ENCODE measurements at places on chromosomes 1 and 21.

- no peak for DNase-seq
Observed at GRCh38 chr1:226882187-226882586, 11.8 kb downstream of the PSEN2 start.

- no peak for DNase-seq
Observed at GRCh38 chr1:65055747-65056146, 89.4 kb upstream of the JAK1 start.

DNA sequence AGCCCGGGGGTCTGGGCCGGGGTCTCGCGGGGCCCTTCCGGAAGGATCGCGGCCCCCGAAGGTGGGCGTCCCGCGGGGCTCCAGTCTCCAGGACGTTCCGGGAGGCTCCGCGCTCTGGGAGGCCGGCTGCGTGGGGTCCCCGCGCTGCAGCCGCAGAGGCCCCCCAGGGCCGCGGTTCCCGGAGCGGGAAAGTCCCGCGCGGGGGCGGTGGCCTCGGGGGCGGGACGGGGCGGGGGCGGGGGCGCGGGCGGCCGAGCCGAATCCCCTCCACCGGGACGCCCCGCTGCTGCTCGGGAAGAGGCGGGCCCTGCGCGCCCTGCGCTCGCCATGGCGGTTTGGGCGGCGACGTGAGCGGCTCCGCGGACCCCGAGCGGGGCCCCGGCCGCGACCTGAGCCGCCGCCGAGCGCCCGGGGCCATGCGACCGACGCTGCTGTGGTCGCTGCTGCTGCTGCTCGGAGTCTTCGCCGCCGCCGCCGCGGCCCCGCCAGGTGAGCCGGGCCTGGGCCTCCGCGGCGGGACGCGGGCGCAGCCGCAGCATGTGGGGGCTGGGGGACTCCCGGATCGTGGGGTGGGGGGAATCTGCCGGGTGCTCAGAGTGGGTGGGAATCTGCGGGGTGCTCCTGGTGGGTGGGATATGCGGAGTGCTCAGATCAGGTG is at the start of gene IFNGR2:
TSS of gene IFNGR2 (plus strand) at position 286 of the 658 bp plus-strand sequence. CDS start at position 417, 131 bp downstream.
- DNase-seq, result no peak

GRCh38 chr1:192654591-192655251 is 18.8 kb downstream of the RGS13 start:
- no peak for DNase-seq

DNA sequence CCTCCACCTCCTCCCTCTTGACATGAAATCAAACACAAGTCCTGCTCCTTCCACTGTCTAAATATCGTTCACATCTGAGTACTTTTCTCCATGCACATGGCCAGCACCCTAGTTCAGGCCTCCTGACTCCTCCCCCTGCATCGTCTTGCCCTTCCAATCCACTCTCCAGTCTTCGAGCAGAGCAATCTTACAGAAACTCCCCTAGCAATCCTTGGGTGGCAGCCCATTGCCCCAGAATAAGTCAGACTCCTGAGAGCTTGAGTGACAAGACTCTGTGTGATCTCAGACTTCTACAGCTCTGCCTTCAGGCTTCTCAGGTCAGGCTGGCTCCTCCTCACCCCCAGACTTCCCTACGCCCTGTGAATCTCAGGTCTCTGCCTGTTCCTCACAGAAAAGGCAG is 5.5 kb downstream of the SH2D2A start:
- no peak for DNase-seq

- DNase-seq, result no peak
Observed at GRCh38 chr1:25779894-25780293, 20.1 kb upstream of the SELENON start.

- no peak for DNase-seq
Observed at GRCh38 chr1:235030919-235031596, 97.6 kb downstream of the TOMM20 start.

DNA sequence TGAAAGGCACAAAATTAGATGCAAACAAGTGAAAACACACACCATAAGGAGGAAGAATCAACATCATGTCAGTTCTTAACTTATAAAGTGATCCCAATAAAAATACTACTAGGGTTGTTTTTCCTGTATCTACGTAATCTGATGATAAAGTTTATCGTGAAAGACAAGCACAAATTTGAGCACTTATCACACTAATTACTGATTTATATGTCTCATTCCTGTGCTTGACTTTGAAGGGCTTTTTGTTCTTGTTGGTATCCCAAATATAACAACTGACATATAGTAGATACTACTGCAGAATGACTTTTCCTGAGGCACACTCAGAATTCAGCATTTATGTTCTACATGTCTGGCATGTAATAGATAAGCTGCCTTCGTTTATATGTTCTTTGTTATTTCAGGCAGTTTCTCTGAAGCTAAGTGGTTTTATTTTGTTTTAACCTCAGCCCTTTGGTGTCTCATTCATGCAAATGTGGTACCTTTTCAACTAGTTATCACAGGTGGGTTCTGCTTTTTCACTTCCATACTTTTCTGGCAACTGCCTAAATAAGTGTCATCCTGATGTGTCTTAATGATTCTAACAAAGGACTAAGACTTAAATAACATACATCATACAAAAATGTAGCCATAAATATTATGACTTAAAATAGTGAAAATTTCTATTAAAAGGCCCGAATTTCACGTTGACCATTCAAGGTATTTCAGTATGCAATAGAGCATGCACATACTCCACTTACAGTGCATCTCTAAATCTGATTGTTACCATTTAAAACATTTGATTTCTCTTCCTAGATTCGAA is 73.2 kb downstream of the LRRC8C start:
- DNase-seq, result no peak

- no peak for DNase-seq
Observed at GRCh38 chr1:203129501-203130231, 2.1 kb downstream of the ADORA1 start.

- no peak for DNase-seq
Observed at GRCh38 chr21:38809198-38809878, 3.6 kb downstream of the ETS2 start.

DNA sequence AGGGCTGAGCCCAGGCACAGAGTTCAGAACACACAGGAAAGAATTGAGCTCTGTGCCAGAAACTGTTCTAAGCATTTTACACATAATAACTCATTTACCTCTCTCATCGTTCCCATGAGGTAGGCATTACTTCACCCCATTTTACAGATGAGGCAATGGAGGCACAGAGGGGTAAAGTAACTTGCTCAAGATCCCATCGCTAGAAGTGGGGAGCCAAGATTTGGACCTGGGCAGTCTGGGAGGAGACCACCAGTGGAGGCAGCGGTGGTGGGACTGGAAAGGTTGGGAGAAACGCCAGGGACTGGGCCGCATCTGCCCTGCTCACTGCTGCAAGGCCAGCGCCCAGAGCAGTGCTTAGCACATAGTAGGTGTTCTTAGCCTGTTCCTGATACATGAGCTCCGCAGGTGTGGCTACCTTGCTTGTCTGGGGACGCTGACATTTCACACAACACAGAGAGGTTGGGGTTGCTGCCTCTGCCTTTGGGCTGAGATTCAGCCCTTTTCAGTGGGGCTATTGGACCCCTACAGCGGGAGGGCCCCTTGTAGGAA is 27.8 kb upstream of the EPS8L3 start:
- DNase-seq, result no peak

DNA sequence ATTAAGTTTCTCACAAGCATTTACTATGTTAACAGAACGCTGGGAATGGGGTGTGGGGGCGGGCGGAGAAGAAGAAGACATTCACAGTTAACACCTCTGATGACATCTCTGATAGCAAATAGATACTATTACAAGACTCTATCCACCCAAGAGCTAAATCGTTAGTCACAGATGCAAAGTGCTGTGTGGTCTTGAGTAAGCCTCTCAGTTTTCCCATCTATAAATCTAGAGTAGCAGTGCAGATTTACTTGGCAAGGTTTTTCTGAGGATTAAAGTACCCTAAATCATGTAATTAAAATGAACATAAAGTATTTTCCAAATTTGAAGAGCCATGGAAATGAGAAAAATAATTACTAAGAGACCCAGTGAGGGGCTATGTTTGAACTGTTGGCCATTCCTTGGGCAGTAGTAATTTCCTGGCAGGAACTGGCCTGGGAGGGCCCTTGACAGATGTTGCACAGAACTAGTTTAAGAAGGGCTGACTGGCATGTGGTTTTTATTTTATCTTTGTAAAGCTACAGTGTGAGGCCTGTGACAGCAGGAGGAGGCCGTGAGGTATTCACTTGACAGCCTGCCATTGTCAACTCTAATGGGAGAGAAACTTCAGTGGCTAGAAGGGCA is 58.7 kb upstream of the APOBEC4 start:
- no peak for DNase-seq

- no peak for DNase-seq
Observed at GRCh38 chr1:3912809-3913685, 13.0 kb upstream of the C1orf174 start.

GRCh38 chr1:18793164-18793563 is 66.3 kb downstream of the TAS1R2 start:
- no peak for DNase-seq

DNA sequence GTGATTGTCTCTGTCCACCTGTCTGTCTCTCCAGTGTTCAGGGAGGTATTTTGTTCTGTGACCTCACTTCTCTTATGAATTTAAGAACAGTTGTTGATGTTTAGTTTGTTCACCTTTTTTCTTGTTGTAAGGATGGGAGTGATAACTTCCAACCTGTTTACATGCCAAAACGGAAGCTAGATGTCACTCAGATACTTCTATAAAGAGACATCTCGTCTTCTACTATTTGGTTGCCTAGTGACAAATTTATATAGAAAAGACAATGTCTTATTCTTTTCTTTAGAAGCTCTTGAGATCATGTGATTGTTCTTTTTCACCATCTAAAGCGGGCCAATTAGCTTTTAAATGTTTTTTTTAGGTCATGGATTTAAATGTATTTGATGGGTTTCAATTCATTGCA is 33.8 kb downstream of the PRSS38 start:
- no peak for DNase-seq

DNA sequence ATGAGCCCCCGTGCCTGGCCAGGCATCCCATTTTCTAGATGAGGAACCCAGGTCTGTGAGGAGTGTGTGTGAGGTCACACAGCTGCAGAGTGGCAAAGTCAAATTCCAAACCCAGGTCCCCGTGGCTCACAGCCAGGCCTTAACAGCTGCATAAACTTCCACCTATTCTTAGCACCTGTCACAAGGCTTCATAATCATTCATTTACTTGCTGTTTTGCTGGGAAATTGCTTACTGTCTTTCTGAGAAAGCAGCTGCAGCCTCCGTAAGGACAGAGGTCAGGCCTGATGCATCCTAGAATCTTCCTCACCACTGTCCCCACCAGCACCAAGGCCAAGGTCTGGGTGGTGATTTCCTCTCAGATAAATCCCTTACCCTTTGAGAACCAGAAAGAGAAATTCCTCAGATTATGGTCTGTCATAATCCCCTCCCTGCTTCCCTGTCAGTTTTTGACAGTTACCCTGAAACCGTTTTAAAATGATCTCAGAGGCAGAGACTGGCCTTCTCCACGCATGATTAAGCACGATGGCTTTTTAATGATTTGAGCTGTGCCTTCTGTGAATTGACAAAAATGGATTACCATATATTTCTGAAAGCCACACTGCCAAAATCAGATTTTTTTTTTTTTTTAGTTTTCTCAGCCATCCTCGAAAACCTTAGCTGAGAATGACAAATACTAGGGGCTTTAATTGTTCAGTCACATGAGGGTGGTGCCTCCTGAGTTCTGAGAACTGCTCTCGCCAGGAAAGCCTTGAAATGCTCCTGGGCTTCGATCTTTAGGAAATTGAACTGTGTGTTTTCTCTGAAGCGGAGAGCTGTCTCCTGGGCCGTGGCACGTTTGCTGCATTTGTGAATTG is 70.0 kb upstream of the SELENON start:
- DNase-seq, result no peak

GRCh38 chr1:31573261-31573660 is 3.1 kb upstream of the TINAGL1 start:
- DNase-seq, result no peak
